Stimulated activated CD8-positive, alpha-beta memory T cell treated with anti-CD3 and anti-CD28 coated beads, Interleukin-12 subunit alpha, Interleukin-12 subunit beta, amount 100 ng/mL, for 1 hour (primary cell): ENCODE measurements at places on chromosomes 16 and 17.

DNA sequence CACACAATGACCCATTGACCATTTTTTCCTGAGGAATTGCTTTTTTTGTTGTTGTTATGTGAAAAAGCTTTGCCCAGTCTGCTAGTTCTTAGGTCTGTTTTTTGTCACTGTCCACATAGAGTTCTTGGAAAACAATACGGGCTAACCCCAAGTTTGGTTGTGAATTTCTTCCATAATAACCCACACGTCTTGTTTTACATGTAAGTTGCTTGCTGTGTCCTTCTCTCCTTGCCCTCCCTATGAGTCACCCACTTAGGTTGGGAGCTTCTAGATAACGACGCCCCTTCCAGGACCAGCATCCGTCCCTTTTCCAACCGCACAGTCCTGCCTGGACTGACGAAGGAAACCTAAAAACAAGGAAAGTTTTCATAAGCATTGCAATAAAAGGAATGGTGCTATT, 175.3 kb upstream of the HS3ST3A1 start:
- DNase-seq = no peak

DNA sequence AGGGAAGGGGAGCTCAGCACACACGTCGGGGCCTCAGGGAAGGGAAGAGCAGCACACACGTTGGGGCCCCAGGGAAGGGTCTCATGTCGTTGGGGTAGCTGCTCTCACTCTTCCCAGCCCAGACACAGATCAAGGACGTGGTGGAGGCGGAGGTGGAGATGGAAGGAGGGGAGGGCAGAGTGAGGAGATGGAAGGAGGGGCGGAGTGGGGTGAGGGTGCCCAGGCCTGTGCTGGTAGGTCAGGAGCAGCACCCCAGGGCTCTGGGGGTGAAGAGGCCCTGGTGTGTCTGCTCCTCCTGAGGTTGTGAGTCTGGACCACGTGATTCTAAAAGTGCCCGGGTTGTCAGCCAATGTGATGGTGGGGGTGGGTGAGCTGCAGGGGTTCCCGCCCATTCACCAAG, 14.9 kb downstream of the CLCN7 start:
- DNase-seq = no peak

DNA sequence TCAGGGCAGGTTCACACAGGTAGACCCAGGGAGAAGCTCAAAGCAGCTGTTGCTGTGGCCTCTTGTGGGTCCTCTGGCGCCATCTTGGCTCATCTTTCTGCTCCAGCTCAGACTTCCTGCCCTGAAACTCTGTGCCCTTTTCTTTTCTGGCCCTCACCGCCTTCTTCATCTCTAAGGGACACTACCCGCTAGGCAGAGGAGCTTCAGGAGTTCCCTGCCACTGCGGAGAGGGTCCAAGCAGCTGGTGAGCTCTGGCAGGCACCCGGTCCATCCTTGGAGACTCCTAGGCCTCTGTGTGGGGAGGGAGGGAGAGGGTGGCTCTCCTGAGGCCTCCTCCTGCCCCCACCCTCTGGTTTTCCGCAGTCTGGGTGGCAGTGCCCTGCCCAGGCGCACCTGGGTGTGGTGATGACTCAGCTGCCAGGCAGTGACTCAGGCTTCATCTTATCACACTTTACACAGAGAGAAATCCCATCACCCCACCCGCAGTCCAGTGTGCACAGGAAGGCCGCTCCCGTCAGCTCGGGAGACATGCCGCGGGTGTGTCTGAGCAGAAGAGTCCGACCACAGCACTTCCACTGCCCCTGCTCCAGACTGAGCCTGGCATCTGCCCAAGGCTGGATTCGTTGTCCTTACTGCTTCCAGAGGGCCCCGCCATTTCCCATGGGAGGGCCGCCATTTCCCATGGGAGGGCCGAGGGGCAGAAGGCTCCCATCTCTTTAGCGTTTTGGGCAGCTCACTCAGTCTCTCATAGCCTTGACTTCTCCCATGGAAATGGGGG, 7.3 kb downstream of the NT5C start:
- DNase-seq = peak; percentile 35

GRCh38 chr16:51114382-51114781, 36.7 kb downstream of the SALL1 start:
- DNase-seq = no peak

- no peak for DNase-seq
Measured at GRCh38 chr16:4900036-4900435, 36.9 kb downstream of the PPL start.

GRCh38 chr16:14004031-14004728, 66.9 kb upstream of the MRTFB start:
- no peak for DNase-seq

GRCh38 chr16:53098526-53099317, 43.9 kb downstream of the CHD9 start:
- DNase-seq = peak; percentile 16

DNA sequence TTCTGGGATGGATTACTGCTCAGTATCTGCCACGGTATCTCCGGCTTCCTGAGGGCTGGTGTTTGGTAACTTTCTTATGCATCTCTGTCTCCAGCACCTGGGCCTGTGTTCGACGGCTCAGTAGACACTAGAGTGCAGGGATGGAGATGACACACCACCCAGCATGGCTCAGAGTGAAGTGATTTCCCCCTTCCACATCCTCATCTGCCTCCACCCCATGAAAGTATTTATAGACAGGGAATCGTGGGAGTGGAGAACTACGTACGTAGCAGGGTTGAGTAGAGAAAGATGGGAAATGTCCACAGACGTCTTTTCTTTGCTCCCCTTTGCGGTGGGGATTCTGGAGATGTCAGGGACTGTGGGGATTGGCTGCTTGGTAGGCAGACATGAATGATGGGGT, 11.8 kb upstream of the SLC25A19 start:
- no peak for DNase-seq

DNA sequence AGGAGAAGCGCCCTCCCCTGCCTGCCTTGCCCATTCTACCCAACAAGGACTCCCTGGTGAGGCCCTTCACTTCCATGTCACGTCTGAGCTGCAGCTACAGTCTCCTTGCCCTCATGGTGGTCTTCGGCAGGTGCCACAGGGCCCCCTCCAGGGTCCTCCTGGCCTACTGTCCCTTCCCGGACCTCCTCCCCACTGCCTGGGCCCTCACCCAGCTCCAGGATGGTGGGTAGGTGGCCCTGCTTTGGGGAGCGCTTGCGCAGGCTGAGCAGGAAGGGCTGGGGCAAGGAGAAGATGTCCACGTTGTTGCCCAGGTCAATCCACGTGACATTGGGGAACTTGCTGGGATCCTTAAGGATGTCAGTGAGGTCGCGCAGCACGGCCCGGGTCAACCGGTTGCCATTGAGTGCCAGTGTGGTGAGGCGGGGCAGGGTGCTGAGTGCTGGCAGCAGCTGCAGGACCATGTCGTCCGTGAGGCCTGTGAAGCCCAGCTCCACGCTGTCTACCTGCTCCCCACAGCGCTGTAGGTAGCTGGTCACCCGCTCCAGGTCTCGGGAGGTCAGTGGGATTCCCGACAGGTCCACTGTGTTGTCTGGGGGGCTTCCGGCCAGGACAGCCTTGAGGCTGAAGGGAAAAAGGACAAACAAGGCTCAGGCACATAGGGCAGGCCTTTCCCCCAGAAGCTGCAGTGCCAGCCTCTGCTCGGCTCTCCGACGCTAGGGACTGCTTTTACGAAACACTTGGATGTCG, 28.3 kb downstream of the TRPV2 start:
- DNase-seq = no peak

DNA sequence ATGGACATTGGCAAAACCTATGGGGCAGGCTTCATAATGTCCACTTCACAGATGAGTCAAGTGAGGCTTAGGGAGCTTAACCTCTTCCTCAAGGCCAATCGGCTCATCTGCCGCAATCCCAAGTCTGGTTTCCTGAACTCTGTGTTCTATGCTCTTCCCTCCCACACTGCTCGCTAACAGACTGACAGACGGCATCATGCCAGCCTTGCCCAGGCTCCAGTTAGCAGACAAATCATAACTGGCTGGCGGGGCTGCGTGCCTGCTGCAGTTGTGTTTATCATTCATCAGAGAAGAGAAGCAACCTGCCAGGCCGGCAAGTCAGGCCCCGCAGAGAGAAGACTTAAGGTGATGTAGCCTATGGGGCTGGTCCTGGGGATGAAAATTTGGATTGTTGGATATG, 216.2 kb upstream of the ASIC2 start:
- DNase-seq = no peak

DNA sequence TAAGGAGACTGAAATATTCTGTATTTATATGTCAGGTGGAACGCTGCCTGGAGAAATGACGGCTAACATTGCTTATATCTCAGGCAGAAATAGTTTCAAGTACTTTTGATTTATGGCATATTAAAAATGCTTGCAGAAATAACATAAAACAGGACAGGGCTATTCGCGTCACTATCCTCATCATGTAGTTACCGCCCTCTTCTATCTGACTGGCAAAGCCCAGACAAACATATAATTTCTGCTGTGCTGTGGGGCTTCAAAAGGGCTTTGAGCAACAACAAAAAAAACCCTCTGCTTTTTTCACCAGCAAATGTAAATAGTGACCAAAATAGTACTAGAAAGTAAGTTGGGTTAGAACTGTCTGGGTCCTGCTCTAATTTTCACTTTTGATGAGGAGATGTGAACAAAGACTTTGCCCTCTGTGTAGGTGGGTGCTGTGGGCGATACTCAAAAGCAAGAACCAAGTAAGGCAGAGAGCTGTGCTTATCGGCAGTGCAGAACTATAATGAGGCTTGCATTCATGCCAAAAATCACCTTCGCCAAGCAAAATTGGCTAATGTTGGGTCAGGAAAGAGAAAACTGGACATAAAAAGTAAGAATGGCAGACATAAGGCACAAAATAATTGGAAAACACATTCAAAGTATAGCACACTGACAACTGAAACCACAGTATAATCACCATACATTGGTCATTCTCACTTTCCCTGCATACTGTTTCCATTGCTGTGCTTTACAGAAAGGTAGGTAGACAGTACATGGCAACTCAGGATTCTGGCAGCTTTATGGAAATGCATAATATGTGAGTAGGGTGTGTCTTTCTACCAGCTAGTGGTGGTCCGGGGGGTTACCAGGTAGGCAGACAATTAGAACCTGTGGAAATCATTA, 151.2 kb upstream of the AXIN2 start:
- DNase-seq = no peak

- DNase-seq = no peak
Measured at GRCh38 chr17:82419540-82419939, 1.2 kb upstream of the OGFOD3 start.

GRCh38 chr17:40600486-40601046, 35.3 kb upstream of the CCR7 start:
- no peak for DNase-seq

- no peak for DNase-seq
Measured at GRCh38 chr16:57153841-57154240, 32.0 kb downstream of the PSME3IP1 start.

DNA sequence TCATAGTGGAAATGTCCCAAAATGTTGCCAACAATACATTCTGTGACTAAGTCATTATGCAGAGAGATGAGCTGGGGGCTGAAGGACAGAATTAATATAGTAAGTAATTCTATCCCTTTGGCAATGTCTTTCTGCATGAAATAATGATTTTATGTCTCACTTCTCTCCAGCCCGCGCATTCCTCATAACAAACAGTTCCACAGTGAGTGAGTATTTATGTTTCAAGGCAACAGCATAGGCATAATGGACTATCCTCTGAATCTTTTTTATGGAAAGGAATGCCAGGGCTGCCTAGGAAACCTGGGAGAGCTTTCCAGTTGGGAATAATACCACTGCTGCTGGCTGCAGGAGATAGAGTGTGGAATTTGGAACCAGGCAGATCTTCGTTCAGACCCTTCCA, 477.7 kb downstream of the HS3ST4 start:
- DNase-seq = no peak

DNA sequence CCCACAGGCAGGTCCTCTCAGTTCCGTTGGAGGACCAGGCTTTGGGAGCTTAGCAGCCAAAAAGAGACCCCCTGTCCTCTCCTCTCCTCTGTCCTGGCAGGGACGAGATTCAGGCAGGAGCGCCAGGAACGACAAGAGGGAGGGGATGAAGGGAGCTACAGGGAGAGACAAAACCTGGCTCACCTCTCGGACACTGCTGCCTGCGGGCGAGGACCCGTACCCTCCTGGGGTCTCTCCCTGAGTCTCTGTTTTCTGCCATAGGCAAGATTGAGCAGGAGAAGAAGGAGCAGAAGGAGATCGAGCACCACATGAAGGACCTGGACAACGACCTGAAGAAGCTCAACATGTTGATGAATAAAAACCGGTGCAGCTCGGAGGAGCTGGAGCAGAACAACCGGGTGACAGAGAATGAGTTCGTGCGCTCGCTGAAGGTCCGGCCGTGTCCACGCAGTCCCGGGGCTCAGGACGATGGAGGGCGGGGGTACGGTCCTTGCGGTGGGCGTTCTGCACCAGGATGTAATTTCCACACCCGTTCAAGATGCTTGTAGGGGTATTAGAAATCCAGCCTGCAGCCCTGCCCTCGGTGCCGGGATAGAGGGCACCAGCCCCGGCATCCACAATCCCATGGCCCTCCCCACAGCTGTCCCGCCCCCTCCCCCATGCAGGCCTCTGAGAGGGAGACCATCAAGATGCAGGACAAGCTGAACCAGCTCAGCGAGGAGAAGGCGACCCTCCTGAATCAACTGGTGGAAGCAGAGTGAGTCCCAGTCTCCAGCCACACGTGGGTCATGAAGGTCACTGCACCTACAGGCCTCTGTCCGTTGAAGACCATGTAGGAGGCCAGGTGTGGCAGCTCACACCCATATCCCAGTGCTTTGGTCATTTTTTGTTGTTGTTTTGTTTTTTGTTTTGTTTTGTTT, 13.8 kb upstream of the GAA start:
- DNase-seq = no peak

DNA sequence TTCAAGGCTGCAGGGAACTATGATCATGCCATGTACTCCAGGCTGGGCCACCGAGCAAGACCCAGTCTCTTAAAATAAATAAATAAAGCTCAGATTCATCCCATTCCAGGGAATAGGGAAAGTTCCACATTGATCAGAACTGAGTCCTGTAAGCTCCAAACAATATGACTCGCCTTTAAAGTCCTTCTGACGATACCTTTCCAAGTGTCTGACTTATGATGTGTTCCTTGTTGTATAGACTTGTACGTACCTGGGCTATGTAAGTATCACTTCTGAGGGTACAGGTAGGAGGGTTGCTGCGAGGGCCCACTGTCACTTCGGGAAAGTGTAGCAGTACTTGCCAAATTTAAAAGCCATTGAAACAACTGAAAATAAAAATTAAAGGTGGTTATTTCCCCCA, 252.8 kb downstream of the IRX3 start:
- no peak for DNase-seq

- peak; percentile 3 for DNase-seq
Measured at GRCh38 chr17:78414178-78415162, 36.0 kb downstream of the PGS1 start.
